Large intestine (tissue), 12 donors: ENCODE measurements at places on chromosomes 16 and 17.

- DNase-seq, result no peak
Measured at GRCh38 chr17:58699771-58700170, 7.4 kb downstream of the RAD51C start.

DNA sequence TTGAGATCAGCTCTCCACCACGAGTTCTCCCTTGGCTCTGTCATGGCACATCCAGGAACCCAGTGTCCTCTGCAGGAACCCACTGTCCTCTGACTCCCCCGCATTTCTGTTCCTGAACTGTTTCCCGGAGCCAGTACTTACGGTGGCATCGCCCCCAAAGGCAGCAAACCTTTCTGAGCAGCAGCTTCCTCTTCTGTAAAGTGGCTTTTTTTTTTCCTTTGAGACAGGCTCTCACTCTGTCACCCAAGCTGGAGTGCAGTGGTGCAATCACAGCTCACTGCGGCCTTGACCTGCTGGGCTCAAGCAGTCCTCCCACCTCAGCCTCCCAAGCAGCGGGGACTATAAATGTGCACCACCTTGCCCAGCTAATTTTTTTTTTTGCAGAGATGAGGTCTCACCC, 32.2 kb downstream of the NAGPA start:
- no peak for DNase-seq

DNA sequence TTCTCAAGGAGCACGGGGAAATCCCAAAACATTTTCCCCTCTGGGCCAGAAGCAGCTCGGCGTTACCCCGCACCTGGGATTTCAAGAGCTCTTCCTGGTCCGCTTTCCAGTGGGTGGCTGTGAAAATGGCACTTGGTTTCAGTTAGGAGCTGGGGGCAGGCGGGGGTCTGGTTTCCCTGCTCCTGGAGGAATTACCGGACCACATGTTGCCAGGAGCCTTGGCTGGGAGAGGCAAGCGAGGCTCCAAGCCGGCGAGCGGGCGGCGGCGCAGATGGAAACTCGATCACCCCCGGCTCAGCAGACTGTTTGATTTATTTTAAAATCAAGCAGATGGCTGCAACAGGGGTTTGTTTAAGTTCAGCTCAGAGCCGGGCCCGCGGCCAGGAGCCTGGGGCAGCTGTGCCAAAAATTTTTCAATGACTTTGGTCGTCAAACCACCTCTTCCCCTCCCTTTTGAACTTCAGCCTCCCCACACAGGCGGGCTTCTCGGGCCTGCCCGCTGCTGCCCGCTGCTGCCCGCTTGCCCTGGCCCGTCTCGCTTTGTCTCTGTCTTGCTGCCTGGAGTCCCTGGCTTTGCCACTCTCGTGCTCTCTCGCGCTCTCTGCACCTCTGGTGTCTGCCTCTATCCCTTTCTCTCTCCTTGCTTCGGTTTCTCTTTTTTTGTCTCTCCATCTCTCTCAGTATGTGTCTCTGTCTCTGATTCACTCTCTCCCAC, 108.0 kb upstream of the CIBAR2 start:
- no peak for DNase-seq

DNA sequence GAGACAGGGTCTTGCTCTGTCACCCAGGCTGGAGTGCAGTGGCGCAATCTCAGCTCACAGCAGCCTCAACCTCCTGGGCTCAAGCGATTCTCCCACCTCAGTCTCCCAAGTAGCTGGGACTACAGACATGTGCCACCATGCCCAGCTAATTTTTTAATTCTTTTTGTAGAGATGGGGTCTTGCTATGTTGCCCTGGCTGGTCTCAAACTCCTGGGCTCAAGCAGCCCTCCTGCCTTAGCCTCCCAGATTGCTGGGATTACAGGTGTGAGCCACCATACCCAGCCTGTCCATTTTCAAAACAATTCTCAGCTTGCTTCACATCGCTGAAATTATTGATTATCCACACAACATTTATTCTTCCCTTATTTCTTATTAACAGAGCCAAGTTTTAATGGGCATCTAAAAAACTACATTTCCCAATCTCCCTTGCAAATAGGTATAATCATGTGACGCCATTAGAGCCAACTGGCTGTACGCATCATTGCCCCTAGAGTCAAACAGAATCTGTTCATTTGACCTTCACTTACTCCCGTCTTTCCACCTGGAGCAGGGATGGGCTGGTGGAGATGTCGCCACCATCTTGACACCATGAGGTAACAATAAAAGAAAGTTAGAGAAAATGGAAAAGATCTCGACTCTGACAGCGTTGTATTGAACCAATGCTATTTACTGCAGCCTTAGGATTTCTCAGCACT, 148.0 kb upstream of the FOXF1 start:
- no peak for DNase-seq

GRCh38 chr16:49700251-49701064, 155.5 kb downstream of the ZNF423 start:
- peak; percentile 30 for DNase-seq

DNA sequence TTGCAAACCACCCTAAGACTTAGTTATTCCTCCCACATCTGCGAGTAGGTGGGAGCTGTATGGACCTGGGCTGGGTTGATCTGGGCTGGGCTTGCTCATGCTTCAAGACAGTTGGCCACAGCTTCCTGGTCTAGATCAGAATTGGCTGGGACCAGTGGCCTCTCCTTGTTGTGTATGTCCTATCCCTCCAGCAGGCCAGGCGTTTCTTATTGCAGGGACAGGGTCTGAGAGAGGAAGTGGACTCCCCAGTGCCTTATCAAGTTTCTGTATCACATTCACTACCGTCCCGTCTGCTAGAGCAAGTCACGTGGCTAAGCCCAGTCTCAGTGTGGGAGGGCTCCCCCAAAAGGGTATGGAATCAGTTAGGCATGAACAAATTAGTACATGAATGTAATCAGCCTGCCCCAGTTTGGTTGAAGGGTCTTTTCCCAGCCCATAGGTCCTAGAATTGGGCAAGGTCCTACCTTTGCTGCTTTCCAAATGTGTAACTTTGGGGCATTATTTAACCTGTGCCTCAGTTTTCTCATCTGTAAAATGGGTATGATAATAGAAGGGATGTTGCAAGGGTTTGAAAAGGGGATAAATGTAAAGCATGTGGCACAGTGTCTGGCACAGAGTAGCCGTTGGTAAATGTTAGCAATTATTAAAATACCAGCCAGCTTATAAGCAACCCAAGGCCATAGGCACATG, 36.0 kb downstream of the NKD1 start:
- DNase-seq, result no peak
